Stimulated activated CD8-positive, alpha-beta memory T cell treated with anti-CD3 and anti-CD28 coated beads, Interleukin-7, amount 100 ng/mL, for 1 hour (primary cell): ENCODE measurements at places on chromosomes 6 and 20.

DNA sequence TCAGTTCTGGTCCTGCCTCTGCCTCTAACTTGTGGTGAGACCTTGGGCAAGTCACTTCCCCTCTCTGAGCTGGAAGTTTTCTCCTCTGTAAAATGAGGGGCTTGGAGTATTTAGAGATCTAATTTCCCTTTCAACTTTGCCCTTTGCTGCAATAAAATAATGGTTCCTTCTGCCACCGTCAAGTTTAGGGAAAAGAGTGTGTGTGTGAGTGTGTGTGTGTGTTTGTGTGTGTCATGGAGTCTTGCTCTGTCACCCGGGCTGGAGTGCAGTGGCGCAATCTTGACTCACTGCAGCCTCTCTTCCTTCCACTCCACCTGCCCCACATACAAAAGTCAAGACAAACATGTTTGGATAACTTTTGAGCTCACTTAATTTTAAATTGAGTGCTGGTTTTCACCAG, 39.2 kb upstream of the PIM1 start:
- DNase-seq, result no peak

- DNase-seq, result no peak
Measured at GRCh38 chr6:158039178-158039557, 57.5 kb downstream of the SYNJ2 start.

DNA sequence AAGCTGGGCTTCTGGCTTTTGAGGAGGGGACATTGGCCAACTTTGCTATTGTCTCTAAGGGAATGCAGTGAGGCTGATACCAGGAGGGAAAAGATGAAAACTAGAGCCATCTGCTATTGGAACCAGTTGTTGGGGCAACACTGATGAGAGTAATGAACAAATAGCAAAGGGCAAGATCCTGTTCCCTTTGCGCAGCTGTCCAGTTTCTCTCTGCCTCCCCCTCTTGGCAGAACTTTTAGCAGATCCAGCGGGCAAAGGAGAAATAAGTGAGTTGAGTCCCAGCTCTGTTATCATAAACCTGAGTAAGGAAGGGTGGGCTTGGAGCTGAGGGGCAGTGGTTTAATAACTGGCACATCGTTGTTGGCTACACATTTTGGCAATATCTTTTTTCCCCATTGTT, 126.8 kb downstream of the AKAP7 start:
- DNase-seq, result no peak

GRCh38 chr20:40442181-40442963, 246.7 kb downstream of the MAFB start:
- no peak for DNase-seq

- no peak for DNase-seq
Measured at GRCh38 chr20:39789411-39789810, 827.3 kb downstream of the DHX35 start.

- no peak for DNase-seq
Measured at GRCh38 chr20:60011512-60012507, 53.6 kb downstream of the CDH26 start.

DNA sequence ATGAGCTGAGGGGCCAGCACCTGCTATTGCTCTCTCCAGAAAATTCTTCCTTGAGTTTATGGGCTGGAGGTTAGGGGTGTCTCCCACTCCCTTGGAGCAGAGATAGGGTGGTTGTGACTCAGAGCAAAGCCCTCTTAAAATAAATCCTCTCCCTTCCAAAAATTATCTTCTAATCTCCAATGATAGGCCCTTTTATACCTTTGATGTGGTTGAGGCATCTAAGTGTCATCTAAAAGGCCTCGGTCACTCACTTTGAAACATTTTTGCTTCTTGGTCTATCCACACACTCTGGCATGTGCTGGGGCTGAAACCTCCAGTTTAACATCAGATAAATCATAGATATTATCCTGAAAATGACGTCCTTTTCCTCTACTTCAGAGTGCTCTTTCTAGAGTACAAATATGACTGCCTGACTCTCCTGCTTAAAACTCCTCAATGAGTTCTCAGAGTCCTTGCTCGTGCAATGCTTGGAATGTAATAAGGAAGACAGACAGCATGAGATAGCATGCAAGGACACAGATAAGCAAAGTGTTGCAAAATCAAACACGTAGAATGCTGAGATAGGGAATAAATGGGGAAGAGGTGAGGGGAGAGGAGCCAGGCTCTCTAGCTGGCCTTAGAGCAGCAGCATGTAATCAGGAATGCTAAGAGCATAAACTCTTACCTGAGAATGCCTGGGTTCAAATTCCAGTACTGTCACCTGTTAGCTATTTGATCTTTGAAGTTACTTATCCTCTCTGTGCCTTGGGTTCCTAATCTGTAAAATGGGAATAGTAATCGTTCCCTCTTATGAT, 374.1 kb upstream of the CITED2 start:
- DNase-seq, result no peak

GRCh38 chr20:9573335-9574151, 59.2 kb downstream of the LAMP5 start:
- DNase-seq, result no peak

DNA sequence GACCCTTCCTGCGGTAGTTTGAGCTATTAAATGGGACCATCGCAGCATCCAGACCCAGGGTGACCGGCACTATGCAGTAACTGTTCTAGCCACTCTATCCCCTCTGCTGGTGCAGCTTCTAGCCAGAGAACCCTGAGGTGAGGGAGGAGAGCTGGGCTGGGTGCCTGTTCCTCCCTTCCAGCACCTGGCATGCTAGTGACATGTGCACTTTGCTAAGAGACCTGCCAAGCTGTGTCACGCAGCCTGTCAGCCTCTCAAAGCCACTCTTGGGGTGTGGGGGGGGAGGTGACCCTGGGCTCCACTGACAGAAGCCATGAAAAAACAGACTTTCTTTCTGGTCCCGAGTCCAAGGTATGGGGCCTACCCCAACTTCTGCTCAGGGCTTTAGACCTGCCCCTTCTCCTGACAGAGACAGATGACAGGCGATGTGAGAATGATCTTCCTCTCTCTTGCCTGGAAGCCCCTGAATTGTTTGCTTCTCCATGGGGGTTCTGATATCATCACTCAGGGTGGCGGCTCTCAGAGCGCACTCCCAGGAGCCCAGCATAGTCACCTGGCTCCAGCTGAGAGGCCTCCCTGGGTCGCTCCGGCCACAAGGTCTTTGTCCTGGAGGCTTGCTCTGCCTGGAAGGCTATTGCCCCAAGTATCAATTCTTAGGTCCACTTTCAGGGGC, 47.2 kb upstream of the MLN start:
- DNase-seq, result no peak

DNA sequence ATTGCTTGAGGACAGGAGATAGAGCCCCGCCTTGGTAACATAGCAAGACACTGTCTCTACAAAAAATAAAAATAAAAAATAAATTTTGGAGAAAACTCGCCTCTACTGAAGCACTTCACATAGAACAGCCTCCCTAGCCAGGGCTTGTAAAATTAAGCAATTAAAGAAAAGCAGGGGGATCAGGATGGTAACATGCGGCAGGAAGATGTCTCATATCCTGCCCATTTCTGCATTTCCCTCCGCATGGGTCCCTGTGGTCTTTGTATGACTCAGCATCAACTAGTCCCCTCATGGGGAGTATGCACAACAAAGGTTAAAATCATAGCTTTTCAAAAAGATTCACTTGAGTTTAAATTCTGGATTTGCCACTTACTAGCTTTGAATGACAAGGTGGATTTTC, 379.0 kb downstream of the EPHA7 start:
- no peak for DNase-seq

DNA sequence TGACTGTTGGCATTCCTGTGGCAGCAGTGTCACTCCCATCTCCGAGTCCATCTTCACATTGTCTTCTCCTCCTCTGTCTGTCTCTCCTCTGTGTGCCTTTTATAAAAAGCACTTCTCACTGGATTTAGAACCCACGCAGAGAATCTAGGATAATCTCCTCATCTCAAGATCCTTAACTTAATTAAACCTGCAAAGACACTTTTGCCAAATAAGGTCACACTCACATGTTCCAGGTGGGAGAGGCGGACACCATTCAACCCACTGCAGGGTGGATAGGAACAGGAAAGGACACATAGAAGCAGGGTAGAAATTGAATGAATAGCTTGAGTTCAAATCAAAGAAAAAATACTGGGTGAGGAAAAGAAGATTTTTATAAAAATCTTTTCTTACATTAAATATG, 292.5 kb downstream of the PHACTR1 start:
- DNase-seq, result no peak

DNA sequence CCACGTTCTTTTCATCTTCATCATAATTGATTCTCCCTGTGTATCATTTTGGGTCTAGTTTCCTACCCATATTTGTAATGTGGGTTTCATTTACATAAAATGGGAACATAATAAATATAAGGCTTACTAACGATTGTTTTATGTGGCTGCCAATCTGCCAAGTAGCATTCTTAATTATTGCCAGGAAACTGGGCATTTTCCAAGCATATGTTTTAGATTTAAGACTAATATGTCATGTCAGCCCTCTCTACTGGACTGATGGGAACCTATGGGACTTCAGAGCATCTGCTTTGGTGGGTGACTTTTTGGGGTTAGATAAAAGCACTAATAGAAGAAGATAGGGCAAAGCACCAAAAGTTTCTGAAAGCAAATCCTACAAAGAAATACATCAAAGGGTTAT, 157.5 kb downstream of the TBX18 start:
- no peak for DNase-seq

DNA sequence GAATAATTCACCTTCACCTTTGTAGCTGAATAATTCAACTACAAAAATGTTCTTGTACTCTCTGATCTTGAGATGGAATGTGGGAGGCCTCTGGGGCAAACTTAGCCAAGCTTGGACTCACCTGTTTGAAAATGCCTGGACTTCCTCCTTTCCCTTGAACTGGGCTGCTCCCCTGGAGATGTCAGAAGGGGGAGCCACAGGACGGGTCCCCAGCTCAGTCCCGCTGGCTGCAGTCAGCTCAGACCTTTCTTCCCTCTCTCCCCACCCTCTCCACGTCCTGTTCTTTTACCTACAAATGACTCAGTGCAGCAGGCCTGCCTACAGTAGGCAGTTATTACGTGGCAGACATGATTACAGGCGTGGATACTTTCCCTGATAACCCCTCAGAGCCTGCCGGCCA, 131.5 kb upstream of the RALGAPA2 start:
- no peak for DNase-seq

GRCh38 chr6:14108571-14109410, 8.8 kb upstream of the CD83 start:
- no peak for DNase-seq
